ENCODE measurements at places on chromosomes 2 and 18.
A peak's percentile ranks its signal among the peaks of the same experiment; 100 is the strongest.

DNA sequence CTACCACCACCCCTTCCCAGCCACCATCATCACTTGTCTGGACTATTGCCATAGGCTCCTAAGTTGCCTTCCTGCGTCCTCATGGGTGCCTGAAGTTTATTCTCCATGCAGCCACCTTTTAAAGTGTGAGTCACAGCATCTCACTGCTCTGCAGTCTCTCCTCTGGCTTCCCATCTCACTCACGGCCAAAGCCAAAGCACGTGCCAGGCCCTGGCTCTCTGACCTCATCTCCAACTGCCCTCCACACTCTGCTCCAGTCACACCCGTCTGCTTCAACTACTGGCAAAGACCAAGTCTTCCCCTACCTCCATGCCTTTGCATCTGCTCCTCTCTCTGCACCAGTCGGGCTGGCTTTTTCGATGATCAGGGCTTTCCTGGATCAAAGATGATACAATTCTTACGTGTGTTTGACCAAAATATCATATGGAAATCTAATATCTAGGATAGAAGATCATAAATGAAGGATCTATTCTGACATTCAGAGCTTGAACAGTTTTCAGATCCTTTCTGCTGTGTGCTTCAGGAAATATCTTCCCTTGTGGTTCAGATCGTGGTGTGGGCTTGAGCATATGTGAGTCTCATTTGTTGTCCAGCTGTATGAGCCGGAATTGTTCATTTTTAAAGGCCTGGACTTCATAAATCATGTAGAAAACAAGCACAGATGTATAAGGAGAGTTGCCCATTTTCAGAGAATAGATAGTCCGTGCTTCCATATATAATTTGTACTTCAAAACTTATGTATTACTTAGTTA, 175.6 kb downstream of the PRKCE start:
- DNase-seq = peak; percentile 82

DNA sequence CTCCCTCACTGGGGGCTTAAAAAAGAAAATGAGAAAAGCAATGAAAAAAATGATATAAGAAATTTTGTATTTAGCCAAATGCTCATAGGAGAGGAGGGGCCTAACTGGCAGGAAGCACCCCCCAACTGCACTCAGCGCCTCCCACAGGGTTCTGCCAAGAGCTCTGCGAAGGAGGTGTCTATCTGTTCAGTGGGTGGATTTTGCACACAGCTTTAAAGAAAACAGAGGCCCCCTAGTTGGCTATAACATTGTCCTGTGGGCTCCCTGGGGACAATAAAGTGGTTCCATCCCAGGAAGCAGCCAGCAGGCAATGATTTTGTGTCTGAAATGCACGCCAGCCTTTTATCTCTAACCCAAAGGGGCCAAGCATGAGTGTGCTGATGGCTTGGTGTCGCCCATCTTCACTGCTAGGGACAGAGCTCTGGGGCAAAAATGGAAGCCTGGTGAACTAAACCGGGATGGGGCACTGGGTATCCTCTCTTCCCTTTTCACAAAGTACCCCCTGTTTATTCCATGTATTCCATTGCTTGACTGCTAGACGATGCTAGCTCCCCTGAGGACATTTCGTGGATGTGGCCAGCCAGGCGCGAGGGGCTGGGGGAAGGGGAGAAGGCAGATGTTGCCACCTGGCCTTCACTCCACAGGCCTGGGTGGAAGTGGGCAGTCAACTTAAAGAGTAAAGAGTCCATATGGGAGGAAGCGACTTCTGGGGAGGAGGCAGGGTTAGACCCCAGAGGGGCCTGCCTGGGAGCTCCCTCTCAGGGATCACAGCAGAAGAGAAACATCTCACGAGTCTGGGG, 205.7 kb downstream of the CYP26B1 start:
- no peak for DNase-seq

- DNase-seq = no peak
Measured at GRCh38 chr2:158221063-158222020, 119.7 kb downstream of the UPP2 start.

GRCh38 chr2:135494503-135494902, 36.5 kb downstream of the ZRANB3 start:
- peak; percentile 64 for DNase-seq

DNA sequence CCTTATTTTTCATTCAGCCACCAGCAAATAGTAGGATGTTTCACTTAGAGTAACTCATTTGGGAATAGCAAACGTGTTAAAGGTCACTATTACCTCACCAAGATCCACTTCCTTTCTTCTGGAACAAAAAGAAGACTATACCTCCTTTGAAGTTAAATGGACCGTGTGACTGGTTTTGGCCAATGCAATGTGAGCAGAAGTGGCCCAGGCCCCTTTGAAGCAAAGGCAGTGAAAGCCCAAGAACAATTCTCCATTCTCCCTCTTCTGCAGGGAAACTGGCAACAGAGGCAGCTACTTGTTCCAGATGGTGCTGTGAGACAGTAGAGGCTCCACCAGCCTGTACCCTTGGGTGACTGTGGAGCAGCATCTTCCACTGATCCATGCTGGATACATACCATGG, 11.3 kb upstream of the MALL start:
- DNase-seq = no peak

DNA sequence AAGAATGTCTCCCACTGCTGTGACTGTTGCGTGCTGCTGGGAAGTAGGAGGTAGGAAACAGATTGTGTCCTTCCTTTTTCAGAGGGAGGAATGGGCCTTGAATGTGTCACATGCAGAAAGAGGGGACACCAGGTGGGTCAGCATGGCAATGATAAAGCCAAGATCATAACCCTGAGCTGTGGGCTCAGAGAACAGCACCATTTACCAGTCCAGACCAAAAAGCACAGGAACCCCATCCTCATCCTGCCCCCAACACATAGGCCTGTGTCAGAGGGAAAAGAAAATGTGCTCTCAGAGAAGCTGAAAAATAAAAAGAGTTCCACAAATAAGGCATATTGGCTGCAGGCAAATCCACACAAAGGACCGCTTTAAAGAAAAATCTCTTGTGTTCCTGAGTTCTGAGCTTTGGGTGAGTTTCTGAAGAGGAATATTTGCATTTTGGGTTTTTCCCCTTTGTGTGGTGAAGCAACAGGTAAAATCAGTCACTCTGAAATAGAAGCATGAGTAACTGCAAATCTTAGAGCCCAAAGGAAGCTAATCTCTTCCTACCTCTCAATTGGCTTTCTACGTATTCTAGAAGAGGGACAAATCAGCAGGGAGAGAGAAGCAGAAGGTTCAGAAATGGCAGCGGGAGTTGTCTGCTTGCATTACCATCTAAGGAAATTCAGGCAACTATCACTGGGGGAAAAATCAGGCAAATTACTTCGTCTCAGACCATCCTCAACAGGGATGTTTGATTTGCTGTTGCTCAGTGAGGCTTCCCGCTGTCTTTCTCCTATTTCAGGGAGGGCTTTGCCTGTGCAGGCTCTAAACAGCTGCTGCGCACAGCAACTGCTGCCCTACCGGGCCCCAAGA, 106.8 kb downstream of the BCL11A start:
- DNase-seq = no peak
